Thoracic aorta endothelial cell (primary cell): ENCODE measurements at places on chromosomes 5 and 9. TPM values are rescaled to one million over a fixed set of nuclear protein-coding genes. Genes with fewer than 3 reads are reported as not detected.

The SPINK7 gene
- total RNA-seq: not detected in 2 replicates

The ALAD gene
- 17.6 and 18.7 TPM in 2 replicates for total RNA-seq

The LRRTM2 gene
- 0.13 and 0.43 TPM in 2 replicates for total RNA-seq

The C5orf58 gene
- not detected in 2 replicates for total RNA-seq

The ALDOB gene
- not detected in 2 replicates for total RNA-seq

The IER5L gene
- 5.5 and 7.6 TPM in 2 replicates for total RNA-seq

The AMBP gene
- not detected in 2 replicates for total RNA-seq

The BTNL8 gene
- total RNA-seq: not detected in 2 replicates

The MCTP1 gene
- total RNA-seq: 86.0 and 100 TPM in 2 replicates

The LRRC70 gene
- 42.6 and 45.2 TPM in 2 replicates for total RNA-seq

The GLRA1 gene
- not detected in 2 replicates for total RNA-seq

The TSSK1B gene
- total RNA-seq: under 0.01 TPM in 1 of 2 replicates, not detected in the other

The FCN2 gene
- not detected in 2 replicates for total RNA-seq

The SH3TC2 gene
- total RNA-seq: 8.8 and 9.0 TPM in 2 replicates

The CDC26 gene
- 48.3 and 60.5 TPM in 2 replicates for total RNA-seq

The TEX10 gene
- 37.4 and 43.0 TPM in 2 replicates for total RNA-seq

The RASEF gene
- total RNA-seq: under 0.01 and 0.07 TPM in 2 replicates

The ANKRD18B gene
- 2.7 and 4.7 TPM in 2 replicates for total RNA-seq

The TAF11L9 gene
- total RNA-seq: not detected in 2 replicates

The ARRDC3 gene
- total RNA-seq: 69.3 and 75.9 TPM in 2 replicates

The CDKN2A gene
- 3.8 and 3.9 TPM in 2 replicates for total RNA-seq

The GADD45G gene
- 0.29 and 0.53 TPM in 2 replicates for total RNA-seq

The IRX1 gene
- total RNA-seq: 0.07 TPM in 1 of 2 replicates, not detected in the other

The CCDC180 gene
- 0.79 and 1.5 TPM in 2 replicates for total RNA-seq

The SLC36A1 gene
- total RNA-seq: 7.2 and 8.5 TPM in 2 replicates

The PROB1 gene
- total RNA-seq: 1.7 and 3.2 TPM in 2 replicates

The CCDC183 gene
- total RNA-seq: 0.13 TPM in 1 of 2 replicates, not detected in the other

The PLPPR1 gene
- 0.79 and 1.1 TPM in 2 replicates for total RNA-seq

The QRFP gene
- not detected in 2 replicates for total RNA-seq

The HTR1A gene
- total RNA-seq: not detected in 2 replicates
